ENCODE measurements at places on chromosomes 4 and X.

- H3K27ac ChIP-seq: no peak overlapping the region
- DNase-seq: peak; percentile 58
- H3K36me3 ChIP-seq: no peaks in the 10 kb centered on the region
- peaks cover 5% of the 10 kb centered on the region for H3K4me1 ChIP-seq
- H3K27me3 ChIP-seq: no peaks in the 10 kb centered on the region
Observed at GRCh38 chr4:87985097-87985886, 9.8 kb downstream of the SPP1 start.

DNA sequence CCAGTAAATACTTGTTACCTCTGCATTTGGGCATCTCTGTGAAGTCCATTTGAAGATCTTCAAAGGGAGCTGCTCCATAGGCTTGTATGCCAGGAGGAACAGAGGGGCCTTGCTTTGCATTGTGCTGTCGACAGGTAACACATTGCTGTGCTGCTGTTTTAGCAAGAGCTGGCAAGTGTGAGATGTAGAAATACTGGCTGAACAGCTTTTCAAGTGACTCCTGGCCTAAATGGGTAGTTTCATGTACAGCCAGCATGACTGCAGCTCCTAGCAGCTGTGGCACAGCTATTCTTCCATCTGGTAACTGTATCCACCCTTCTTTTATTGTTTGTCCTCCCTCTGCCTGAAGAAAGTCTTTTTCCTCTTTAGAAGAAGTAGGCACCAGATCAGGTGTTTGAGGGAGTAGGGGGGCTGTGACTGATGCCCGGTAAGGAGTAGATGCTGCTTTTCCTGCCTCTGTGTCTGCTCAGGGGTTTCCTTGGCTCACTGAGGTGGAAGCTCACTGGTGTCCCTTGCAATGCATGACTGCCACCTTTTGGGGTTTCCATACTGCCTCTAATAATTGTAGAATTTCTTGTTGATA lies 965.3 kb downstream of the CCSER1 start:
- H3K27ac ChIP-seq: no peak overlapping the region
- no peak overlapping the region for H3K4me3 ChIP-seq
- no peaks in the 10 kb centered on the region for H3K27me3 ChIP-seq
- no peak for DNase-seq
- H3K4me1 ChIP-seq: no peaks in the 10 kb centered on the region

DNA sequence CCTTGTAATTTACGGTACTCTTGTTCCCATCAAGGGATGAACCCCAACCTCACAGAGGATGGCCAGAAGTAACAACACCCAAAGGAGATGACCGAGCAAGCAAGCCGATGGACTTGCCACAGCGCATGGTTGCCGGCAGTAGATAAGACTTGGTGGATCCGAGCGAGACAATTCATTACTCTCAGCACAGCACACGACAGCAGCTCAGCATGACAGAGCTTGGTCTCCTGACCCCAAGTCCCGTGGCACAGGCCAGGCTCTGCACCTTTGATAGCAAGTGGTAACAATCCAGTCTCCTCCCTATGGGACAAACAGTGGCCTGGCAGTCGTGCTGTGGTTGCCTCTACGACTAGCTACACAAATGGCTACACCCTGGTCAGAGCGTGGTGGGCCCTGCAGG lies 26.3 kb downstream of the RWDD4 start:
- no peak overlapping the region for H3K4me3 ChIP-seq
- no peak overlapping the region for H3K27ac ChIP-seq
- no peaks in the 10 kb centered on the region for H3K36me3 ChIP-seq
- H3K4me1 ChIP-seq: peaks cover 6% of the 10 kb centered on the region
- H3K27me3 ChIP-seq: no peaks in the 10 kb centered on the region

GRCh38 chr4:95272036-95272435 lies 276.7 kb downstream of the UNC5C start:
- no peaks in the 10 kb centered on the region for H3K27me3 ChIP-seq
- H3K4me3 ChIP-seq: no peak overlapping the region
- no peaks in the 10 kb centered on the region for H3K36me3 ChIP-seq
- H3K4me1 ChIP-seq: peaks cover 5% of the 10 kb centered on the region
- no peak for DNase-seq
- H3K27ac ChIP-seq: no peak overlapping the region

- no peaks in the 10 kb centered on the region for H3K27me3 ChIP-seq
- peak overlapping the region; percentile 56 for H3K27ac ChIP-seq
- H3K4me3 ChIP-seq: peak overlapping the region; percentile 49
- H3K36me3 ChIP-seq: no peaks in the 10 kb centered on the region
Observed at GRCh38 chr4:184267673-184268583, 50.3 kb upstream of the ENPP6 start.

- H3K4me1 ChIP-seq: no peaks in the 10 kb centered on the region
- DNase-seq: no peak
- H3K4me3 ChIP-seq: no peak overlapping the region
- no peaks in the 10 kb centered on the region for H3K27me3 ChIP-seq
- H3K27ac ChIP-seq: no peak overlapping the region
Observed at GRCh38 chrX:109889289-109890006, 113.5 kb upstream of the TMEM164 start.

- H3K36me3 ChIP-seq: no peaks in the 10 kb centered on the region
- no peaks in the 10 kb centered on the region for H3K4me1 ChIP-seq
- DNase-seq: no peak
- H3K27me3 ChIP-seq: no peaks in the 10 kb centered on the region
Observed at GRCh38 chr4:118783887-118784286, 52.0 kb downstream of the SEC24D start.

DNA sequence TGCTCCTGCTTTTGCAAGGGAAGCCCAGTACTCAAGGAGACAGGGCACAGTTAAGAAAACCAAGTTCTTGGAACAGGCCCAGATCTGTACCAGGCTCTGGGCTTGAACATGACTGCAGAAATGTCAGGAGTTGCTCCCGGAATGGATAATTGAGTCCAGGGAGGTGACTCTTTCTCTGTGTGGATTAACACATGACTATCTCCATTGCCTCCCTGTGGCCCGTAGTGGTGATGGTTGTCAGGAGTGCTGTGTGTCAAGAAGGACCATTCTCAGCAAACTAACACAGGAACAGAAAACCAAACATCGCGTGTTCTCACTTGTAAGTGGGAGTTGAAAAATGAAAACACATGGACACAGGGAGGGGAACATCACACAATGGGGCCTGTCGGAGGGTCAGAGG lies 39.9 kb downstream of the CCKAR start:
- H3K27ac ChIP-seq: no peak overlapping the region
- no peaks in the 10 kb centered on the region for H3K4me1 ChIP-seq
- no peak for DNase-seq
- no peaks in the 10 kb centered on the region for H3K27me3 ChIP-seq

DNA sequence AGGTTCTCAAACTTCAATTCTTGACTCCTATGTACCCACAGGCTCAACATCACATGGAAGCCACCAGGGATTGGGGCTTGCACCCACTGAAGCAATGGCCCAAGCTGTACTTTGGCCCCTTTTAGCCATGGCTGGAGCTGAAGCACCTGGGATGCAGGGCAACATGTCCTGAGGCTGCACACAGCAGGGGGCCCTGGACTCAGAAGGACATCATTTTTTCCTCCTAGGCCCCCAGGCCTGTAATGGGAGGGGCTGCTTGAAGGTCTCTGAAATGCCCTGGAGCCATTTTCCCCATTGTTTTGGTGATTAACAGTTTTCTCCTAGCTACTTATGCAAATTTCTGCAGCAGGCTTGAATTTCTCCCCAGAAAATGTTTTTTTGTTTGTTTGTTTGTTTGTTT lies 465.1 kb upstream of the PCDH10 start:
- DNase-seq: no peak
- no peak overlapping the region for H3K4me3 ChIP-seq
- no peaks in the 10 kb centered on the region for H3K4me1 ChIP-seq
- no peak overlapping the region for H3K27ac ChIP-seq
- no peaks in the 10 kb centered on the region for H3K36me3 ChIP-seq
- H3K27me3 ChIP-seq: no peaks in the 10 kb centered on the region

- DNase-seq: no peak
- H3K36me3 ChIP-seq: no peaks in the 10 kb centered on the region
- no peak overlapping the region for H3K27ac ChIP-seq
- H3K4me1 ChIP-seq: no peaks in the 10 kb centered on the region
- no peaks in the 10 kb centered on the region for H3K27me3 ChIP-seq
Observed at GRCh38 chr4:152115118-152115517, 354.3 kb upstream of the GATB start.

DNA sequence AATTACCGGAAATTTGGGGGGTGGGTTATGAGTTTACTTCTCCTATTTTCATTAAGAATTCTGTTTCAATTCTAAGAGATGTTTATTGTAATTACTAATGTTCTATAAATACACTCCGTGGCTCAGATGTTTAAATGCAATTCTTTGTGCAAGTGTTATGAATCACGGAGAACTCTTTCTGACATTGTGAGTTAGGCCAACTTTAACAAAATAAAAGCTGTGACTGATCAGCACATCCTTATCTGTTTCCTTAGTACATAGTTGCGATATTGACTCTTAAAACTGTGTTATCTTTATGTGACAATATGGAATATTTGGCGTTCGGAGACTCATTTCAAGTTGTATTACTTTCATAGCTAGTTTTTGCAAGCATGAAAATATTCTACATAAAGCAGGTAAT lies 902 bp downstream of the KLHL4 start:
- no peaks in the 10 kb centered on the region for H3K36me3 ChIP-seq
- no peak overlapping the region for H3K27ac ChIP-seq
- no peak for DNase-seq

GRCh38 chr4:156194896-156195295 lies 241.2 kb upstream of the CTSO start:
- no peak overlapping the region for H3K4me3 ChIP-seq
- H3K27me3 ChIP-seq: no peaks in the 10 kb centered on the region
- H3K4me1 ChIP-seq: no peaks in the 10 kb centered on the region
- DNase-seq: no peak
- no peaks in the 10 kb centered on the region for H3K36me3 ChIP-seq
- no peak overlapping the region for H3K27ac ChIP-seq

- no peak overlapping the region for H3K4me3 ChIP-seq
- no peak overlapping the region for H3K27ac ChIP-seq
- H3K27me3 ChIP-seq: no peaks in the 10 kb centered on the region
- H3K36me3 ChIP-seq: no peaks in the 10 kb centered on the region
Observed at GRCh38 chr4:20868108-20868507, 167.8 kb downstream of the PACRGL start.

DNA sequence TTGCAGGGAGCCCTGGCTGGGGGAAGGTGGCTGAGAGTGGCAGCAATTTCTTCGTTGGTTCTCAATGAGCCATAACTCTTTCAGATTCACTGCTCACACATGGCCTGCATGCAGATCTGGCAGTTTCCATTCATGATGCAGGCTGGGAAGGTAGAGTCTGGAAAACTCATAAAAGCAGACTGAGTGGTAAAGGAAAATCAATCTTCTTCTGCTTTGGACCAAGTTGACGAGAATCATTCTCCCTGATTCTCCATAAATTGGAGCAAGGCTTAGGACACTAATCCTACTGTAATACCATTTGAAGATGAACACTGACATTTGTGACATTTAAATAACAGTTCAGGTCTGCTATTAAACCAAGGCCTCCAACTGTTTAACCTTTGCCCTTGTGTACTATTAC lies 35.3 kb upstream of the HAND2 start:
- no peak overlapping the region for H3K4me3 ChIP-seq
- no peak for DNase-seq
- H3K4me1 ChIP-seq: no peaks in the 10 kb centered on the region
- H3K27ac ChIP-seq: no peak overlapping the region

DNA sequence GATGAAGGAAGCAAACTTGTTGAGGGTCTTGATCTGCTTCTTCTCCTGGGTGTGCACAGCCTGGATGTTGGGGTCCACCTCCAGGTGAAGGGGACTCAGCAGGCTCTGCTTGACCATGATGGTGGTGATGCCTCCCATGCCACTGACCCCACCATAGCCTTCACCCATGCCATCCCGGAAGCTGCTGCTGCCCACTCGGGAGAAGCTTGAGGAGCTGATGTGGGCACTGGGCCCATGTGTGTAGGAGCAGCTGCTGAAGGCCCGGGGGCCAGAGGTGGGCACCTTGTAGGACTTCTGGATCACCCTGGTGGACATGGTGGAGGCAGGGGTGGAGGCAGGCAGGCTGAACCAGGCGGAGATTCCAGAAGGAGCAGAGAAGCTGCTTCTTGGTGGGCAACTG lies 432.7 kb upstream of the DIPK2B start:
- no peak overlapping the region for H3K27ac ChIP-seq
- DNase-seq: no peak
- no peaks in the 10 kb centered on the region for H3K27me3 ChIP-seq
- H3K4me3 ChIP-seq: no peak overlapping the region
- H3K4me1 ChIP-seq: no peaks in the 10 kb centered on the region

GRCh38 chrX:5733501-5733900 lies 495.2 kb downstream of the NLGN4X start:
- H3K27me3 ChIP-seq: no peaks in the 10 kb centered on the region
- no peak overlapping the region for H3K27ac ChIP-seq
- no peaks in the 10 kb centered on the region for H3K4me1 ChIP-seq
- H3K36me3 ChIP-seq: no peaks in the 10 kb centered on the region
- no peak overlapping the region for H3K4me3 ChIP-seq
- no peak for DNase-seq

GRCh38 chr4:41213625-41214135 lies 662 bp downstream of the APBB2 start:
- H3K27me3 ChIP-seq: no peaks in the 10 kb centered on the region
- H3K27ac ChIP-seq: peak overlapping the region; percentile 82
- H3K4me3 ChIP-seq: peak overlapping the region; percentile 91
- H3K4me1 ChIP-seq: peaks cover 62% of the 10 kb centered on the region
- DNase-seq: no peak
- no peaks in the 10 kb centered on the region for H3K36me3 ChIP-seq

- no peak for DNase-seq
- no peaks in the 10 kb centered on the region for H3K27me3 ChIP-seq
- no peak overlapping the region for H3K4me3 ChIP-seq
- peaks cover 16% of the 10 kb centered on the region for H3K4me1 ChIP-seq
- no peak overlapping the region for H3K27ac ChIP-seq
Observed at GRCh38 chrX:44971674-44972073, 98.7 kb downstream of the KDM6A start.

- DNase-seq: no peak
- no peaks in the 10 kb centered on the region for H3K4me1 ChIP-seq
- no peaks in the 10 kb centered on the region for H3K27me3 ChIP-seq
- no peaks in the 10 kb centered on the region for H3K36me3 ChIP-seq
Observed at GRCh38 chr4:2292646-2293108, 30.8 kb upstream of the MXD4 start.

- no peak for DNase-seq
- no peaks in the 10 kb centered on the region for H3K27me3 ChIP-seq
- no peaks in the 10 kb centered on the region for H3K4me1 ChIP-seq
- H3K27ac ChIP-seq: no peak overlapping the region
- H3K4me3 ChIP-seq: no peak overlapping the region
Observed at GRCh38 chrX:133815496-133815895, 169.9 kb downstream of the GPC3 start.

GRCh38 chrX:37765507-37765906 lies 14.4 kb upstream of the CYBB start:
- H3K4me1 ChIP-seq: no peaks in the 10 kb centered on the region
- H3K27me3 ChIP-seq: no peaks in the 10 kb centered on the region
- no peak for DNase-seq
- H3K36me3 ChIP-seq: no peaks in the 10 kb centered on the region
- H3K4me3 ChIP-seq: no peak overlapping the region
